ENCODE measurements at places on chromosomes 7 and 10.

GRCh38 chr10:47036771-47037170 lies 125.5 kb downstream of the PTPN20 start:
- no peak for DNase-seq

DNA sequence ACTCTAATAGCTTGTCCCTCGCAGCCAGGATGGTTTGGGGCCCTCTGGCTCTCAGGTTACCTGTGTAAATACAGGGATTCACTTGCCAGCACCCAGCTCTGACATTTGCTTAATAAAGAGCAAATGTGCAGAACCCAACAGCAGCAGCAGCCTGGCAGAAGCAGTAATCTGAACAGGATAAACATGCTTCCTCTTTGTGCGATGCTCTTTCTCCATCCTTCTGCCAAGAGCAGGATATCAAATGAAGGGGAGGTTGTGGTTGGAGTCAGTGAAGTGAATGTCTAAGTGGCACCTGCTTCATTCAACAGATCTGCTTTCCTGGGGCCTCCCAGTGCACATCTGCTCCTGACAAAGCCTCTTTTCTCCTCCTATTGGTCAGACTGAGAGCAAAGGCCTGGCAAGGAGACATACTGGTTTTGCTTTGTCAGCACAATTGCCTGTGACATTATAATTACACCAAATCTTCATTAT lies 130.3 kb downstream of the NRF1 start:
- DNase-seq = peak; percentile 88

GRCh38 chr10:47207894-47208469 lies 92.0 kb upstream of the GDF10 start:
- DNase-seq = no peak

- DNase-seq = peak; percentile 5
Measured at GRCh38 chr7:113010377-113010776, 76.2 kb downstream of the GPR85 start.

- no peak for DNase-seq
Measured at GRCh38 chr7:49618028-49618427, 155.4 kb upstream of the VWC2 start.

DNA sequence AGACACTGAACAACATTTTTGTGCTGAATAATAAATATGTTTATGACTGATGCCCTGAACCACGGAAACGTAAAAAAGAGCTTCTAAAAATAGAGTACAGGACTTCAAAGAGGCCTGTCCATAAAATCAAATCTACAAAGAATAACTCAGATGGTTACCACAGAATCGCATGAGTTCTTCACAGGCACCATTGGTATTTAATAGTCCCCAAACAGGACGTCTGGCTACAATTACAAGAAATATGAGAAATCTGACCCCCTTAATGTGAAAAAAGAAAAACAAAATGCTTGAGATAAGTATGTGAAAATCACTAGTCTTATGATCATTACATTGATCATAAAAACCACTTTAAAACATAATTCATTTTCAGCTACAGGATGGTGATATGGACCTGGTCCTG lies 20.8 kb downstream of the CYTH3 start:
- no peak for DNase-seq

Data from NCI-H1105 (cell line).